ENCODE measurements at places on chromosomes 1 and 21.

DNA sequence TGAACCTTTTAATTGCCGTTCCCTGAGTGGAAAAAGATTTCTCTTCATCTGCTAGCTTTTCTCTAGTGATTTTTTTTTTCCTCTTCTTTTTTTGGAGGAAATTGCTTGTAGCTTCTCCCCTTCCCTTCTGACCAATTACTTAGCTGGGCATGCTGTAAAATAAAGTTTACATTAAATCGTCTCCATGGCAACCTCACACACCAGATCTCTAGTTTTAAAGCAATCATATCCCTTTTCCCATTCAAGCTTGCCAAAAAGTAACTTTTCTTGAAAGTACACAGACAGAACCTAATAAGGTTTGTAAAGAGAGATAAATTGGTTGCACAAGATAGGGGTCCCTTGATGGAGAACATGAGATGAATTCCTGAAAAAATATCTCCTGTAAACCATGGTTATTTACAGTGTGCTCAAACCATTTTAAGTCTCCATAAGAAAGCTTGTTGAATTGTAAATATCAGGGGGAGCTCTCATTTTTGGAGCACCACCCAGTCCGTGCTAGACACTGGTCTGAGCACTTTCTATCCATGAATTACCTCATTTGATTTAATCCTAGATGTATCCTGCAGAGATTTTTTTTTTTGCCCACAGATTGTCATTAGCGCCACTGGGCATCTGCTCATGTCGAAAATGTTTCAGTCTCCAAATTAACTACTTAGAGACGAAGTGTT, 32.6 kb upstream of the HTR1D start:
- DNase-seq = no peak

DNA sequence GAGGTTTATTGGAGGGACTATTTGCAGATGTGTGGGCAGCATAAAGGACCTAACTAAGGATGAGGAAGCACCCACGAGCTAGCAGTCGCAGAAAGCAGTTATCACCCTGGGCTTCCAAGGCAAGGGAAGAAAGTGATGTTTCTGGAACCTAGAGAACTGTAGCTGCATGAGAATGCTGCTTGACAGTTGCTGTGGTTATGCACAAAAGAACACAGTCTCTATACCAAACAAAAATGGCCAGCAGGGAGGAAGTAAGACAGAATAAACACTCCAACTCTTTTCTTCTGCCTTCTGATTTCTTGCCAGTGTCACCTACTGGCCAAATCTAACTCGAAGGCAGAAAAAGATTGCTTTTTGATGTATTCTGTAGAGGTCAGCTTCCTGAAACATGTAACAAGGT, 190.2 kb downstream of the RASAL2 start:
- no peak for DNase-seq

- no peak for DNase-seq
Measured at GRCh38 chr1:40042341-40042740, 1.8 kb downstream of the CAP1 start.

DNA sequence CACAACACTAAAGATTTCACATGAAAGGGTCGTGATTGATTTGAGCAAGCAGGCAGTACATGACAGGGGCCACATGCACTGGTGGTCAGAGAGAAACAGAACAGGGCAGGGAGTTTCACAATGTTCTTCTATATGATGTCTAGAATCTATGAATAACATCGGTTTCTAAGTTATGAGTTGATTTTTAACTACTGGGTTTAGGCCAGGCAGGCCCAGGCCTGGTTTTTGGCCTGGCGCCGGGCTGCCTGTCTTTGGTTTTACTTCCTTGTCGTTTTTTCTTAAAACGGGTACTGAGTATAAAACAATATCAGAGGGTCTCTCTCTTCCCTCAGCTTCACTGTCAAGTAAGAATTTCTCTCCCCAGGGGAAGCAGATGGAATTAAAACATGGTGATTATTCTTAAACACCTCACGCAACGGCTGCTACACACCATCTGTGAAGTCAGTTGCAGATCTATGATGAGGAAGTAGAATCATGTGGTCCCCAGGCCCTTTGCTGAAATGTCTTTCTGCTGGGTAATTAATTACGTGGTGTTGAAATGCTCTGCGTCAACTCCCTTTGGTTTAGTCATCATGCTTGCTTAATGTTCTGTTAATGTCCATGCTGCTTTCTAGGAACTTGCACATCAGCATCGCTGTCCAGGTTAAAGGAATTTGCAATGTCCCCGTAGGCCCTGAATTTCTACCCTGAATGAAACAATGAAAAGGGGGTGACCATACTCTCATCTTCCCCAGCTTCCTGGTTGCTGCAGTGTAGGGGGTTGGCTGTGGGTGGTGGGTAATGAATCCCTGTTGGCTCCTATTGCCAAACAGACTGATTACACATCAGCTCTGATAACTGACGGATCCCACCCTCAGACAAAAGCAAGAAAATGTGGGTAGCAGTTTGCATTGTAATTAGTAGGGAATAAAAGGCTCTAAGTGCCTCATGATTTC, 70.3 kb downstream of the SERINC2 start:
- DNase-seq = peak; percentile 35

- no peak for DNase-seq
Measured at GRCh38 chr1:24892188-24893153, 37.6 kb downstream of the RUNX3 start.

DNA sequence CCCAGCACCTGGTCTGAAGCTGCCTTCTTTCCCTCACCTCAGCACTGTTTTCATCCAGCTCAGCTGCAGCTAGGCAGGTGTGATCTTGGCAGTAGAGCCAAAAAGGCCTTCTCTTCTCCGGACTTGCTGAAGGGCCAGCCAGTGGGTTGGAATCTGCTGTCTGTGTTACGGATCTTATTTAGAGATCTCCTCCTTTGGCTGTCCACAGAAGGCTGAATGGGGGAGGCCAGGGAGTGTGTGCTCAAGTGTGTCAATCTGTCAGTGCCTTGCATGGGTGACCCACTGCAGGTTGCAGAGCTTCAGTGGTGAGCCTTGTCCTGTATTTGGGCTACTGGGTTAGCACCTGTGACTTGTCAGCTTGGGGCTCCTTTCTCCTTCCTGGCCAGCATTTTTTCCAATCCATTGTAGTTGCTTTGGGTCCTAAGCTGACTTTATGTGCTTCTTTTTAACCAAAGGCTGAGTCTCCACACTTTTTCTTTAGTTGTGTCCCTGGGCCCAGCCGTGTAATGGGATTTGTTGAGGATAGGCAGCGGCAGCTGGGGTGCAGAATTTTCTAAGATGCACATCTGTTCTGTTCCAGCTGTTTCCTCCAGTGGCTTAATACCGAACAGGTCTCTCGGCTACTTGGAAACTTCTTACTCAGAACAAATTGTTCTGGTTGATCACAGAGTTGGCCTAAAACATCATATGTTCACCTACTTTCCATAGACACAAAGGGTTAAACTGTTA, 126.8 kb downstream of the PEX14 start:
- DNase-seq = no peak

GRCh38 chr1:233366575-233366974, 39.1 kb downstream of the MAP3K21 start:
- no peak for DNase-seq

DNA sequence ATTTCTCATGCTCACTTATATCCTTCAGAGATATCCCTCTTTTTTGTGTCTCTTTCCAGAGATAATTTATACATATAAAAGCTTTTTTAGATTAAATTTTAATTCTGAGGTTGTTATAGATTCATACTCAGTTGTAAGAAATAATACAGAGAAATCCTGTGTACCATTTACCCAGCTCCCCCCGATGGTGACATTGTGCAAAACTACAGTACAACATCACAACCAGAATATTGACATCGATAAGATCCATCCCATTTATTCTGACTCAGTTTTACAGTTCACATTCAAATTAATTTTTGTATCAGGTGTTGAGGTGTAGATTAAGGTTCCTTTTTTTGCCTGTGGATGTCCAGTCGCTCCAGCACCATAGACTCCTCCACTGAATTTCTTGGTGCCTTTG, 14.3 kb downstream of the DMRTB1 start:
- no peak for DNase-seq

DNA sequence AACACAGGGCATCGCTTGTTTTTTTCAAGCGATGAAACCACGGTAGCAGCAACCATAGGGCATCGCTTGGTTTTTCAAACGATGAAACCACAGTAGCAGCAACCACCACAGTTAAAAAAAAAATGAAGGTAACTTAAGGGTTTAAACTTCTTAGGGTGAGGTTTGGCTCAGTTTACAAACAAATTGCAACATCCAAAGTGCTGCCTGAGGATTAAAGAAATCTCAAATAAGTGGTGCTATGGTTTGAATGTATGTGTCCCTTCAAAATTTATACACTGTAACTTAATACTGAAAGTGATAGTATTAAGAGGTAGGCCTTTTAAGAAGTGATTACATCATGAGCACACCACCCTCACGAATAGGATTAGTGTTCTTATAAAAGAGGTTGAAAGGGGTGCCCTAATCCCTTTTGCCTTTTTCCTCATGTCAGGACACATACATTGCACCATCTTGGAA, 6.4 kb upstream of the GBP5 start:
- DNase-seq = no peak

DNA sequence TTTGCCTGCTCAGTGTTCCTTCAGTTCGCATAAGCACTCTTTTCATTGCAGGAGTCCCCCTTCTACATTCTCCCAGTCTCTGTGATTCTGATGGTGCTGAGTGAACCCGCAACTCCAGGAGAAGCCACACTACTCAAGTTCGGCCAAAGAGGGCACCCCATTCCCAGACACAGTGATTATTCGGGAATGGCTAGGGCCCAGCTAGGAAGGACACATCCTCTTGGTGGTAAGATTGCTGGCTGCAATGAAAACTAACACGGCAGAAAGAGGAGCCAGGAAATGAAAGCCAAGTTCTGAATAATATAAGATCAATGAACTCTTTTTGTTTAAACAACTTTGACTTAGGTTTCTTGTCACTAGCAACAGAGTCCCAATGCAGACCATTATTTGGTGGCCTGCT, 14.9 kb downstream of the CREG1 start:
- no peak for DNase-seq

GRCh38 chr1:201553496-201554189, 14.7 kb downstream of the NAV1 start:
- DNase-seq = no peak

DNA sequence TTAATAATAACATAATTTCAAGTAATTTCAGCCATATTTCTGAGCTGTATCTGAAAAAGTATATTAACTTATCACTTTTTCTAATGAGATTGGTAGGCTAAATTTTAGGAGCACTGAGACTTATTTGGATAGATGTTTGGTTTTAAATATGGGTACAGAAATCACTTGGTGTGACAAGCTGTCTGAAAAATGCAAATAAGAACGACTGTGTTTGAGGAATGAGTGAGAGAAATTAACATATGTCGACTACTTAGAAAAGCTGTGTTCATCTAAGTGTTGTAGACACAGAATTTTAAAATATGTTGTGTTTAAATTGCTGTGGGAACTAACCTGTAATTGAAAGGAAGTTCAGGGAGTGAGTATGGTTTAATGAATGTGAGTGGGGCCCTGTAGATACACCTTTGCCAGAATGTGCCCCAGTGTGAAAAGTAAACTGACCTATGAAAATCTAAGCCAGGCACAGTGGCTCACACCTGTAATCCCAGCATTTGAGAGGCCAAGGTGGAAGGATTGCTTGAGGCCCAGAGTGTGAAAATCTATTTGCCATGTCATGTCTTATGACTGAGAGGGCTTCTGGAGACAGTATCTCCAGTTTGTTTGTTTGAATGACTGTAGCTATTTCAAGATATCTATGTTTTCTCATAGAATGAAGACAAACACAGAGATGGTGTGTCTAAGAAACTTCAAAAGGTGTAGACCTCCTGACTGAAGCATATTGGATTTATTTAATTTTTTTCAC, 53.8 kb upstream of the LRRC8C start:
- no peak for DNase-seq

GRCh38 chr1:183648042-183648441, 5.1 kb downstream of the APOBEC4 start:
- DNase-seq = no peak

GRCh38 chr1:23118957-23119792, 49.5 kb downstream of the LUZP1 start:
- DNase-seq = peak; percentile 65

GRCh38 chr1:205947024-205947423, 3.8 kb upstream of the SLC26A9 start:
- peak; percentile 55 for DNase-seq

GRCh38 chr1:227429447-227430359, 111.4 kb upstream of the CDC42BPA start:
- no peak for DNase-seq
